CD8-positive, alpha-beta memory T cell (primary cell): ENCODE measurements at places on chromosomes 2 and 18.

DNA sequence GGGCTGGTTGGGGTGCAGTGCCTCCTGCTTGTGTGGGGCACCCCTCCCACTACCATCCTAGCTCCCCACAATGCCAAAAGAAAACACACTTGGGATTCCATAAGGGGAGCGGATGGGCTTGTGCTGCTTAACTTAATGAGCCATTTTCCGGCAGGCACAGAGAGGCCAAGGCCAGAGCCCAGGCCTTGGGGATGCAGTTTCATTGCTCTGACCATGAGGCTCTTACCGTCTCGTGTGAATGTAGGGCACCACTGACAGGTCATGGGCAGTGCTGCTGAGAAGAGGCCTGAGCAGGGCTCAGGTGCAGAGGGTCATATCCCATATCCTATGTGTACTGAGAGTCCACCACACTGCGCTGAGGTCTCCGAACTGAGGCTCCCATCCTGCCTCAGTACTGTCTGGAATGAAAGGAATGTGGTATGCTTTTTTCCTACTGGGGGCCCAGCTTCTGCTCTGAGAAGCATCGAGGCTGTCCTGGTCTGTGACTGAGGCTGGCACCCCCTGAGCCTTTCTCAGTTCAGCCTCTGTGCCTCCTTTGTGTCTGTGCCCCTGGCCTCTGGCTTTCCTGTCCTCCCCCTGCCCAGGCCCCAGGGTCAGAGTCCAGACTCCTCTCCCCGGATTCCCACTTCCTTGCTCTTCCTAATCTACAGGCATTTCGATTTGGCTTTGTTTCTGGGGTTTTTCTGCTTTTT lies 45.2 kb upstream of the MAPRE3 start:
- H3K36me3 ChIP-seq = no peaks in the 10 kb centered on the region
- H3K27ac ChIP-seq = no peak overlapping the region
- no peaks in the 10 kb centered on the region for H3K4me1 ChIP-seq
- H3K27me3 ChIP-seq = no peaks in the 10 kb centered on the region
- H3K4me3 ChIP-seq = no peak overlapping the region
- no peak for DNase-seq

GRCh38 chr2:65856423-65856822 lies 424.0 kb upstream of the SPRED2 start:
- H3K4me1 ChIP-seq = no peaks in the 10 kb centered on the region
- H3K4me3 ChIP-seq = no peak overlapping the region
- no peaks in the 10 kb centered on the region for H3K36me3 ChIP-seq
- H3K27ac ChIP-seq = no peak overlapping the region

GRCh38 chr2:76984359-76984758 lies 537.8 kb downstream of the LRRTM4 start:
- no peaks in the 10 kb centered on the region for H3K27me3 ChIP-seq
- H3K4me3 ChIP-seq = no peak overlapping the region
- H3K4me1 ChIP-seq = no peaks in the 10 kb centered on the region
- H3K36me3 ChIP-seq = no peaks in the 10 kb centered on the region
- no peak for DNase-seq
- no peak overlapping the region for H3K27ac ChIP-seq

GRCh38 chr2:88818381-88818780 lies 126.9 kb downstream of the RPIA start:
- DNase-seq = no peak
- H3K4me3 ChIP-seq = no peak overlapping the region
- H3K27ac ChIP-seq = no peak overlapping the region
- H3K27me3 ChIP-seq = no peaks in the 10 kb centered on the region
- H3K4me1 ChIP-seq = no peaks in the 10 kb centered on the region

- peak overlapping the region; percentile 3 for H3K4me3 ChIP-seq
- H3K27ac ChIP-seq = no peak overlapping the region
- no peak for DNase-seq
Measured at GRCh38 chr18:2964361-2965010, 48.5 kb downstream of the LPIN2 start.

DNA sequence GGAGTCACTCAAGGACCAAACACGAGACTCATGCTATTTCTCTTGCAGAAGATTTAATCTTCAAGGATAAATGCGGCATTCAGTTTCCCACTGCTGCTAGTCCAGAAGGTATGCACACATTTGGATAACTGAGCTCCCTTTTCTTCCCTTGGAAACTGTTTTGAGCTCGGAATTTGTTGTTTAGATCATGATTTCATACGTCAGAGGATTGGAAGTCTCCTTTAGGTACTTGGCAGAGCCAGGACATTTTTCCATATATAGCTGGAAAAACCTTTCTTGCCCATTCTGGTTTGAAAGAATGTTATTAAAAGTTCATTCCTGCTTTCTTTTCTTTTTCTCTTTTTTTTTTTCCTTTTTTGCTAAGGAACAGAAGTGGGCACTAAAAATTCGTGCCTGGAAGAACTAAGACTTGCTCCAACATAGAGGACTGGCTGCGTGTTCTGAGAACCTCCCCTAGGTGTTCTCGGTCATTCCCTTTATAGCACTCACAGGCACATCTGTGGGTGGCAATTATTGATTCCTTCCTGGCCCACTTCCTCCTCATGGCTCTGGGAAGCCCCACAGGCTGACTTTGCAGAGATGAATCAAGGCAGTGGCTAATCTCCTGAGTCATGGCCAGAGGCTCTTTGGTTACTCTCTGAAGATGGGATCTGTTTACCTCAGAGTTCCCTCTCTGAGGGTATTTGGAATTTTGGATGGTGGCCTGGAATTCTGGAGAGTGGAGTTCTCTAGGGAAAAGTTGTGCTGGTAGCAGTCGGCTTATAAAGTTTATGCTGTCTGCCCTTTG lies 104.8 kb downstream of the PLCL1 start:
- peaks cover 4% of the 10 kb centered on the region for H3K4me1 ChIP-seq
- H3K4me3 ChIP-seq = no peak overlapping the region
- no peak overlapping the region for H3K27ac ChIP-seq
- no peaks in the 10 kb centered on the region for H3K36me3 ChIP-seq
- DNase-seq = no peak
- H3K27me3 ChIP-seq = no peaks in the 10 kb centered on the region

DNA sequence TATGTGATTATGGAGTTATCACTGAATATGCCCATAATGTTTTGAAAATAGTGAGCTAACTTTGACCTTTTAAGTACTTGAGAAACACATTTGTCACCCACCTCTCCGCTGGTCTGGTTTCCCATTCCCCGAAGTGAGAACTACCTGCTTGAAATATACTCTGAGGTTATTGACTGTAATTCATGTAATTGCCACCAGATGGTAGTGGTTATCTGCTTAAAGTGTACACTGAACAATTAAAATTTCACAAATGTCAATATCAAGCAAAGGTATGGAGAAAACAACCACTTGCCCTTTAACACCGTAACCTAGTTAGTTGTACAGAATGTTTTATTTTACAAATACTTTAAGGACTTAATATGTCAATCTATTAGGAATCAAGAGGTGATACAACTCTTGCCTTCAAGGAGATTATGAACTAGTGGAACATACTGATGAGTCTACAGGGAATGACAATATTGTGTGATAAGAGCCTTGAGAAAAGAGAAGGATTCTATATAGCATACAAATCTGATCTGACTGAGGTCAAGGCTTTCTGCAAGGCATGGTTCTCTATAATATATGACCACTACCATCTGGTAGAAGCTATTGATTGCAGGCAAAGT lies 316.8 kb upstream of the KCNH7 start:
- H3K27ac ChIP-seq = no peak overlapping the region
- no peaks in the 10 kb centered on the region for H3K36me3 ChIP-seq
- no peak overlapping the region for H3K4me3 ChIP-seq
- H3K27me3 ChIP-seq = no peaks in the 10 kb centered on the region
- no peak for DNase-seq

GRCh38 chr2:130766711-130767407 lies 11.5 kb downstream of the AMER3 start:
- no peak for DNase-seq
- H3K36me3 ChIP-seq = no peaks in the 10 kb centered on the region
- no peaks in the 10 kb centered on the region for H3K4me1 ChIP-seq
- no peak overlapping the region for H3K4me3 ChIP-seq

- no peaks in the 10 kb centered on the region for H3K4me1 ChIP-seq
- H3K27ac ChIP-seq = no peak overlapping the region
- H3K4me3 ChIP-seq = no peak overlapping the region
- no peaks in the 10 kb centered on the region for H3K27me3 ChIP-seq
Measured at GRCh38 chr2:217593732-217594131, 409.1 kb downstream of the TNS1 start.

- no peaks in the 10 kb centered on the region for H3K4me1 ChIP-seq
- H3K27me3 ChIP-seq = no peaks in the 10 kb centered on the region
- DNase-seq = no peak
- H3K36me3 ChIP-seq = no peaks in the 10 kb centered on the region
- H3K4me3 ChIP-seq = no peak overlapping the region
Measured at GRCh38 chr18:56221195-56222065, 417.0 kb downstream of the TXNL1 start.

- H3K27me3 ChIP-seq = no peaks in the 10 kb centered on the region
- H3K4me1 ChIP-seq = peaks cover 26% of the 10 kb centered on the region
- H3K36me3 ChIP-seq = no peaks in the 10 kb centered on the region
- H3K27ac ChIP-seq = no peak overlapping the region
- no peak for DNase-seq
Measured at GRCh38 chr2:43421194-43421593, 174.6 kb downstream of the THADA start.

GRCh38 chr2:240245184-240245583 lies 104.7 kb upstream of the OTOS start:
- H3K4me3 ChIP-seq = no peak overlapping the region
- H3K27ac ChIP-seq = no peak overlapping the region
- H3K36me3 ChIP-seq = no peaks in the 10 kb centered on the region
- DNase-seq = no peak

GRCh38 chr18:42094875-42095274 lies 139.8 kb downstream of the PIK3C3 start:
- H3K4me3 ChIP-seq = no peak overlapping the region
- no peaks in the 10 kb centered on the region for H3K36me3 ChIP-seq
- DNase-seq = no peak
- H3K27me3 ChIP-seq = no peaks in the 10 kb centered on the region

DNA sequence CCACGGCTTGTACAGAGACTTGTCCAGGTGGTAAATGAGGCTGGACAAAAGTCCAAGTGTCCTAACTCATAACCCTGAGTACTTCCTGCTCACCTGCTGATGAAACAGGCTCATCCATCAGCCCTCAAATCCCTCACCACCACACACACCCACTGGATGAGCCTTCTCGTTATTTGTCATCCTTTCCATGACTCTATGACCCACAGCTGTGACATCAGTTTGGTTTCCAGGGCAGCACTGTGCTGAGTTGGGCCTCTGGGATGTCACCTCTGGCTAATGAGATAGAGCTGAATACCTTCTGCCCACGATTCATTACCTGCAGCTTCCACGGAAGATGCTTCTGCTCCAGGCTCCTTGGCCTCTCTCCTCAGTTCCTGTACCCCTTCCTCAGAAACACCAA lies 39.4 kb downstream of the SLC14A2 start:
- H3K27me3 ChIP-seq = no peaks in the 10 kb centered on the region
- no peaks in the 10 kb centered on the region for H3K36me3 ChIP-seq
- no peak overlapping the region for H3K27ac ChIP-seq
- H3K4me1 ChIP-seq = peaks cover 21% of the 10 kb centered on the region
- DNase-seq = no peak
- H3K4me3 ChIP-seq = no peak overlapping the region

GRCh38 chr2:147663962-147664361 lies 180.9 kb upstream of the ACVR2A start:
- H3K4me1 ChIP-seq = peaks cover 18% of the 10 kb centered on the region
- H3K4me3 ChIP-seq = peak overlapping the region; percentile 26
- DNase-seq = no peak
- no peak overlapping the region for H3K27ac ChIP-seq

DNA sequence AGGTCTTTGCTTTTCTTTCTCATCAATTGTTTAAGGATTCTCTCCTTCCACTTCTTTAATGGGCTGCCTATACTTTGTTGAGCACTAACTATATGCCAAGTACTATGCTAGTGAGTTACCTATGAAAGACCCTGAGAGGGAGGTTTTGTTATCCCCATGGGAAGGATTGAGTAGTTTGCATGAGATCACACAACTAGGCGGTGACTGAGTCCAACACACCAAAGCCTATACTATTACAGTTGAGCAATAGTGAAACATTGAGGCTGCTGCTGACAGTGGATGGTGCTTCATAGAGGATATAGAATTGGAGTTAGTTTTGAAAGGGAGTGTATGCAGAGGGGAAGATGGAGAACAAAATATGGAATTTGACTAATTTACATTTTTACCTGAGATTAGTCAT lies 15.8 kb downstream of the NABP1 start:
- H3K27ac ChIP-seq = no peak overlapping the region
- no peak for DNase-seq
- H3K4me3 ChIP-seq = no peak overlapping the region
- H3K27me3 ChIP-seq = no peaks in the 10 kb centered on the region

DNA sequence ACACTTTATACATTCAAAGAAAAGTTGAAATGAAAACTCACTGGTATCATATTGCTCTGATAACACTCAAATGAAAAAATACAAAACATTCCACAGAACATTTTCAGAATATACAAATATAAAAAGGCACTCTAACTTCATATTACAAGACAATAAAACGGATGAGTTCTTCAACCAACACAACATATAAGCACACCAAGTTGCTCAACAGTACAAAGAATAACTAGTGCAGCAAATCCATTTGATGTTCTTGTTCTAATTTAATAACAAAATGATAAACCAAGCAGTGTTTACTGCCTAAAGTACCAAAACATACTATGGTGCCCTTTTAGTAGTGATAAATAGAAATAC lies 60.8 kb upstream of the PGAP1 start:
- H3K36me3 ChIP-seq = peaks cover 19% of the 10 kb centered on the region
- no peak overlapping the region for H3K27ac ChIP-seq
- H3K4me1 ChIP-seq = peaks cover 5% of the 10 kb centered on the region
- no peak overlapping the region for H3K4me3 ChIP-seq
- DNase-seq = no peak
- no peaks in the 10 kb centered on the region for H3K27me3 ChIP-seq

DNA sequence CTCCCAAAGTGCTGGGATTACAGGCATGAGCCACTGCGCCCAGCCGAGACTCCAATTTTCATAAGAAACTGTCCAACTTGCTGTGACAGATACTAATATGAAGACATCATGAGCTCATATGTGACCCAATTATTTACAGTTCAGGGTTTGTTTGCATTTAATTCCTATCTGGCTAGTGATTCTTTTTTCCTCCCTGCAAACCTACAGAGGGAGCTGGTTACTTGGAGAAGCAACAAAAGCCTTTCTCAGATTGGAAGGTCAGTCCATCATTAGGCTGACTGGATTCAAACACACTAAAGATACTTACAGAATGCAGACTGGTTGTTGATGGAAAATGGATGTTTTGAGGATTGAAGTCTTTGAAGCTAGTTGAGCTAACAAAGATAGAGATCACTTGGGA lies 176.4 kb downstream of the ANKRD44 start:
- no peaks in the 10 kb centered on the region for H3K27me3 ChIP-seq
- peaks cover 84% of the 10 kb centered on the region for H3K4me1 ChIP-seq
- H3K4me3 ChIP-seq = no peak overlapping the region
- H3K27ac ChIP-seq = no peak overlapping the region
- H3K36me3 ChIP-seq = peaks cover 25% of the 10 kb centered on the region
- DNase-seq = no peak
